ENCODE measurements at places on chromosomes 2 and 18.
A peak's percentile ranks its signal among the peaks of the same experiment; 100 is the strongest.

GRCh38 chr2:217650716-217651360 is 352.0 kb downstream of the TNS1 start:
- peak; percentile 66 for DNase-seq

GRCh38 chr2:54208364-54209240 is 47.4 kb downstream of the TSPYL6 start:
- no peak for DNase-seq

DNA sequence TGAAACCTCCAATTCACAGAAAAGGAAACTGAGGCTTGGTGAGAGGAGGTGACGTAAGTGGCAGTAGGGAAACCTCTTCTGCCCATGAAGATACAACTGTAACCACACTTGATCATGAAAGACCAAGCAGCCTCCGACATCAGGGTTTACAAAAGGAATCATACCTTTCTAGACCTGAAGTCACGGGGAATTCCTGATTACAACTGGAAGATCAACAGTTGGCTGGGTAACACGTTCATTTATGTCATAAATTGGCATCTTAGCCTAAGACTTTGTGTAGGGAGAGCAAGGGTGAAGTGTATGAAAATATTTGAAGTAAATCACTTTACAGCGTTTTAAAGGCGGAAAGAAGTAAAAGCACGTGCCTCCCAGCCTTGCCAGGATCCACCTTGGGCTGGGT is 922 bp downstream of the HS1BP3 start:
- DNase-seq, result no peak

- DNase-seq, result no peak
These were observed 57.5 kb upstream of the SLC14A2 start for GRCh38 chr18:45557779-45558178.

DNA sequence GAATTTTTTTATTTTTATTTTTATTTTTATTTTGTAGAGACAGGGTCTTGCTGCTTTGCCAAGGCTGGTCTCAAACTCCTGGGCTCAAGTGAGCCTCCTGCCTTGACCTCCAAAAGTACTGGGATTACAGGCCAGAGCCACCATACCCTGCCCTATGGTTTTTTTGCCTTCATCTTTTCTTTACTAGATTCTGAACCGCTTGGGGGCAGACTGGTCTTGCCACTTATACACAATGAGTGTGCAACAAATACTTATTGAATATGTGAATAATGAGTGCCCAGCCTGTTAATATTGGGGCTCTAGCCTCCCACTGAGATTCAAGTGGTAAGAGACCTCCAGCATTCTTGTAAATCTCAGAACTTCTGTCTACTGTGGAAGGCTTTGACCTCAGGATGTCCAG is 3.9 kb downstream of the NCK2 start:
- no peak for DNase-seq

DNA sequence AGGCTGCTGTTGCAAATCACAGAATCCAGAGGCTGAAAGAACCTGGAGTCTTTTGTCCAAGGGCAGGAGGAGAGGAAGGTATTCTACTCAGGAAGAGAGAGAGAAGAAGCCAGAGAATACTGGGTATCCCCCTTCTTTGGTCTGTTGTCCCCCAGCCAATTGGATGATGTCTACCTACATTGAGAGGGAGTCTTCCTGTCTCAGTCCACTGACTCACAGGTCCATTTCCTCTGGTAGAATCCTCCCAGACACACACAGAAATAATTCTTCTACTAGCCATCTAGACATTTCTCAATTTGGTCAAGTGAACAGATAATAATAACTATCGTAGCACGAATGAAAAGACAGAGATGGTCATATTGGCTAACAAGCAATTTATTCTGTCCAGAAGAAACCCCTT is 416.4 kb upstream of the UBE2E3 start:
- no peak for DNase-seq

- no peak for DNase-seq
These were observed 612.5 kb downstream of the IRS1 start for GRCh38 chr2:226187156-226187555.

DNA sequence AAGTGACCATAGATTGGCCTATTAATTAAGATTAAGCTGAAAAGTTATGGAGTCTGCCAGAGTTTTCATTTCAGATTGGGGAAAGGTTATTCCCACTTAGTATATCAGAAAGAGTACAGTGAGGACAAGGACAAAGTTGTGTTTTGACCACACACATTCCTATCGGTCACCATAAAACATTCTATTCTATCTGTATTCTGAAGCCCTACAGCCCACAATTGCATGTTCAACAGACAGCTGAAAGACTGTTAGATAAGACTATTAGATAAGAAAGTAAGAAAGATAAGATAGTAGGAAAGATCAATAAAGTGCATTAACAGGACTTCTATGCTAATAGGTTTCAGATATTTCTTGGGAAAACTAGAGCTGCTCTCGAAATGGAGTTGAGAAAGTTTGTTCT is 26.7 kb upstream of the ACYP2 start:
- DNase-seq, result no peak

GRCh38 chr2:27170581-27171337 is 22.0 kb downstream of the TCF23 start:
- no peak for DNase-seq

GRCh38 chr18:53909668-53910067 is 314.8 kb downstream of the MBD2 start:
- DNase-seq, result peak; percentile 0

GRCh38 chr2:99898336-99899048 is 243.9 kb downstream of the AFF3 start:
- DNase-seq, result no peak

DNA sequence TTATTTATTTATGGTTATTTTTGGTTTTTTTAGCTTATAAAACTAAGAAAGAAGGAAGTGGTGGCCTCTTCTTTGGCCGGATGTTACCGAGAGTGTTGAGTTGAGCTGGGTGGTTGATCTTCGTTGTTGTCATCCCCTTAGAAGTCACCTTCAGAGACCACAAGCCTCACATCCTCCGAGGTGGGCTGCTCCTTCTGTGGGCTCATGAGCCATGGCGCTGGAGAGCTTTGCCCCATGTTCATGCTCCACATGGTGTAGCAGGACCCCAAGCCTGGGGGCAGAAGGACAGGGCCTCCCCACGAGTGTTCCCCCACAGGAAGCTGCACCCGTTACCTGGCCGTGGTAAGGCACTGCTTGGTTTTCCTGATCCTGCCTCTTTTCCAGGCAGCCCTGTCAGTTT is 23.4 kb downstream of the SNTG2 start:
- no peak for DNase-seq

DNA sequence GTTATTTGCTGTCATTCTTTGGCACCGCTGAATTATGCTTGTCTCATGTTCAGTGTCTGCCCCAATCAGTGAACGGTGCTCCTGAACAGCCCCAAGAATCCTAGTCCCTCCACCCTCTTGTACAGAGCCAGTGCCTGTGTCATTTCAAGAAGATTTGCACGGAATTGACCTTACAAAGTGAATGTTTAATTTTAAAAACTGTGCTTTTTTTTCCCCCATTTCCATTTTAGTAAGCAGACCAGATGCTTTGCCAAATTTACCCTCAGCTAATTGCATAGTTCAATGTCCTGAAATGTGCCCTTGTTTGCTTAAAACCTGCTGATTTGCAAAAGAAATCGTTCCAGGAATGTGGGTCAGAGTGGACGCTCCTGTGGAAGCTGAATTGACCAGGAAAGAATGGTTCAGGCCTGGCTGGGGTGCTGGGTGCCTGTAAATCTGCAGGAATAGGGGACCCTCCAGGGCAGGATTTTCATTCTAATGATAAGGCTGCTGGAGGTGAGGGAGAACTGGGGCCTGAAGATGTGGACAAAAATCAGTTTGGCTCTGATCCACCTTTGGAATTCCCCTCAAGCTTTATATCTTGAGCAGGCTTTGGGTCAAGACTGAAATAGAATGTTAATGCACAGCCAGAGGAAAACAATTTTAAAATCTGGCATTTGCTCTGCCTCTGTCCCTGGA is 20.1 kb downstream of the TMEM17 start:
- no peak for DNase-seq

DNA sequence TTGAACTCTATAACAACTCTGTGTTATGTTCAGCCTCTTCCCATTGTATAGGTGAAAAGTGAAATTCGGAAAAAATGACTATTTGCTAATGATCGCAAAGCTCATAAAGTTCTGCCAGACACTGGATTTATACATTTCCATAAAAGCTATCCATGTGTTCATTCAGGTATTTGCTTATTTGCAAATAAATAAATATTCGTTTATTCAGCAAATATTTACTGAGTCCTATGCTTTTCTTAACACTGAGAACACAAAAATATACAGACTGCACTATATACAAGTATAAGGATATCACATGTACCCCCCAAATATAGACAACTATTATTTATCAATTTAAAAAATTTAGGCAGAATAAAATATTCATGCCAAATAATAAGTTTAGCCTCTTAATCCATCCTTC is 63.2 kb upstream of the ATP8B1 start:
- DNase-seq, result no peak

- DNase-seq, result no peak
These were observed 307.1 kb upstream of the PIK3C3 start for GRCh38 chr18:41647914-41648313.

DNA sequence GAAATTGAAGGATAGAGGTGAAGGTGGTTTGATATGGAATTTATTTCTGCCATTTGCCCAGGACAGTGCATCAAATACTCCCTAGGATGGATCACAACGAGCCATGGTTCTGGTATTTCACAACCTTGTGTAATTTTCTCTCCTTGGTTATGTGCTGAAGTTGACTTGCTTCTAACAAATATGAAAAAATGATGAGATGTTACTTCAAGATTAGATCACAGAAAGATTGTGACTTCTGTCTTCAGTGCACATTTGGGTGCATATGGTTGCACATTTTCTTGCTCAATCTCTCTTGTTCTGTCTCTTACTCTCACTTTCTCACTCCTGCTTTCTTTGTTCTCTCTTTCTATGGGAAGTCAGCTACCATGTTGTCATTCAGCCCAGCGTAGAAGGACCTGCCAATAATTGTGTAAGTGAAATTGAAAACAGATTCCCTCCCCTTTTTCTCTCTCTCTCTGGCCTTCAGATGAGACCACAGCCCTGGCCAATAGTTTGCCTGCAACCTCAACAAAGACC is 104.6 kb upstream of the RMDN2 start:
- DNase-seq, result no peak

GRCh38 chr2:214169736-214170135 is 241.1 kb upstream of the VWC2L start:
- DNase-seq, result no peak

- DNase-seq, result no peak
These were observed 806.4 kb downstream of the TRIB2 start for GRCh38 chr2:13522917-13523821.

DNA sequence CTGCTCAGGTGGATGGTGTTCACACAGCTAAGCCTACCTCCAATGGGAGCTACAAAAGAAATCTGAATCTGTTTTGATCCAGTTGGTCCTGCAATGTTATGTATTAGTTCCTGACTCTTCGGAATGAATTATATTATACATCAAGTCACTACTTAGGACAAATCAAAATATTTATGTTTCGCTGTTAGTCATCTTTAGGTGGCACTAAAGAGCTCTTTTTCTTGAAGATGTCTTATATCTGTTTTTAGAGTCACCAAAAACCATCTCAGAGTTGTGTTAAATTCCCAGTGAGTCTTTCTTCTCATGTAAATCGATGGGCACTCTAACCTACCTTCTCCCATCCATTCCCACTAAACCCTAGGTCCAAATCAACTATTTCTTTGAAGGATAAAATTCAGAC is 2.2 kb downstream of the DNER start:
- DNase-seq, result no peak

- peak; percentile 3 for DNase-seq
These were observed 1128.2 kb downstream of the BCL11A start for GRCh38 chr2:59425247-59425646.

- no peak for DNase-seq
These were observed 203.9 kb downstream of the PRKCE start for GRCh38 chr2:45855374-45855773.

DNA sequence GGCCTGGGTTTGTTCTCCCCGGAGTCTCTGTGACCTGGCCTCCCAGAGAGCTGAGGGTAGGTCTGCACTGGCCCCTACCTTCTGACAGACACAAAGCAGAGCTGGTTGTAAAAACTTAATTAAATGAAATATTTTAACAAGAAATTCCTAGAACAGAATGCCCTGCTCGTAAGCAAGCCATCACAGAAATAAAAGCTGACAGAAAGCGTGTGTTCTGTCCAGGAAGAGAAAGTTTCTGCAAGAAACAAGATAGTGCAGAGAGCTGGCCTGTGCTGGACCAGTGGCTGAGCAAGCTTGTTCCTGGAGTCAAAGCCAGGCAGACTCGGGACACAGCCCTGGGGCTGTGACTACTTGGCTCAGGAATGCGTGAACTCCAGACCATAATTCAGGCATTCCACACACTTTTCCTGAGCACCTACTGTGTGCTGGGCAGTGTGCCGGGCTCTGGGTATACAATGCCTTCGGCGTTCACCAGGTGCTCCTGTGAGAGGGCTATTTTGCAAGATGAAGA is 51.6 kb downstream of the APOB start:
- peak; percentile 56 for DNase-seq

GRCh38 chr18:79903787-79904356 is 47.6 kb downstream of the SLC66A2 start:
- DNase-seq, result no peak

- DNase-seq, result no peak
These were observed 514.4 kb upstream of the HS6ST1 start for GRCh38 chr2:128832946-128833663.

DNA sequence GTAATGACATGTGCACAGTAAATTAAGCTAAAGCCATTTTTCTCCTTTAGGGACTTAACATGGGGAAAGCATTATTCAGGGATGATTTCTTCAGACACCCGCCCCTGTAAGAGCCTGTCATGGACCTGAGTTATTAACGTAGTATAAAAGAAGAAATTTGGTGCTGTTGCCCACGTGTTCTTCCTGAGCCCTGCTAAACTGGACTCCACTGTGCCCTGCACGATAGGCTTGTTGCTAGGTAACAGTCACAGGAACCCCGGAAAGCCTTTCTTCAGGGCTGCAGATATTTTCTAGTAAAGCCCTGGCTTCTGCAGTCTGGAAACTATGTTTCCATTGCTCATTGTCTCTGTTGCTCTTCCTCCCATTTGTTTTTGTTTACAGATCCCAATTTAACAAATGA is 157.9 kb downstream of the LRRC30 start:
- DNase-seq, result no peak

- no peak for DNase-seq
These were observed 170.2 kb downstream of the NRP2 start for GRCh38 chr2:205852457-205852856.

DNA sequence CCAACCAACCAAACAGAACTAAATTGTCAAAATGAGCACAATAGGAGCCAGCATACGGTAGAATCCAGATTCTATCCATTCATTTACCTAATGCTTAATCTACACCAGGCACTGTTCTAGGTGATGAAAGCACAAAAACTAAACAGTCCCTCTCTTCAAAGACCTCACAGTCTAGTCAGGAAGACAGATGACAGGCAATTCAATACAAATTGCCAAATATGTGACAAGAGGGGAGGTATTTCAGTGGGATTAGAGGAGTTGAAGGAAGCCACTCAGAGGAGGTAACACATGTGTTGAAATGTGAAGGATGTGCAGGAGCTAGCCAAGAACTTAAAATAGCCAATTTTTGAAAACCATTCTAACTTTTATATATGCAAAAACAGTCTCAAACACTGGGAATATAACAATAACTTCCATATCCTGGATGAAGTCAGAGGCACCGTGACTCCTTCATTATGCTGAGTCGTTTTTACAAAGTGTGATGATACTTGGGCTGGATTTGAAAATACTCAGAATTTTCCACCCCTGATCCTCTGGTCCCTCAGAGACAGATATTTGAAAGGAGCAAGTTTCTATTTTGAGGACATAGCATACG is 204.9 kb downstream of the PID1 start:
- DNase-seq, result no peak
